A549 treated with GW870086 at 1 μM for 4 hours (cell line): ENCODE measurements at places on chromosomes 5 and 9. TPM values are rescaled to one million over a fixed set of nuclear protein-coding genes. Genes with fewer than 3 reads are reported as not detected.

The SCGB3A2 gene
- total RNA-seq = not detected in 5 replicates

The MELK gene
- total RNA-seq = 62.8 to 78.4 TPM (median 68.5 TPM) in 5 replicates

The ASPN gene
- not detected in 5 replicates for total RNA-seq

The MSANTD3 gene
- total RNA-seq = 58.0 to 75.2 TPM (median 67.3 TPM) in 5 replicates

The SKIC3 gene
- total RNA-seq = 16.0 to 25.7 TPM (median 23.4 TPM) in 5 replicates
